Central memory CD4-positive, alpha-beta T cell (primary cell): ENCODE measurements at places on chromosomes 5 and 9.

GRCh38 chr5:134536876-134537275 lies 11.4 kb downstream of the JADE2 start:
- no peak for DNase-seq

DNA sequence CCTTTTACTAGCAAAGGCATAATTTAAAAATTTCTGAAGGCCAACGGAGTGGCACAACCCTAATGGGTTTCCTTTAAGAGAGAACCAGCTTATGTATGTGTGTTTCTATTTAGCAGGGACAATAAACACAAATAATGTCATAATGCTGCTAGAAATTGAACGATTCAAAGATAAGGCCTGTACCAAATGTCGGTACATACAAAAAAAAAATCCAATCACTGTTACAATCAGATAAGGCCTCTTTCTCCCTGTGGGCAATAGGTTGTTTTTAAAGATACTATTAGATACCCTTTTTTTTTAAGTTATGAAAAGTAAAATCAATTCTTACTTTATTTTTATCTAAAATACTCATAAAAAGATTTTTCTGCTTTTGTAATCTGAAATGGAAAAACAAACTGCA lies 821.0 kb downstream of the PRELID2 start:
- DNase-seq: no peak

DNA sequence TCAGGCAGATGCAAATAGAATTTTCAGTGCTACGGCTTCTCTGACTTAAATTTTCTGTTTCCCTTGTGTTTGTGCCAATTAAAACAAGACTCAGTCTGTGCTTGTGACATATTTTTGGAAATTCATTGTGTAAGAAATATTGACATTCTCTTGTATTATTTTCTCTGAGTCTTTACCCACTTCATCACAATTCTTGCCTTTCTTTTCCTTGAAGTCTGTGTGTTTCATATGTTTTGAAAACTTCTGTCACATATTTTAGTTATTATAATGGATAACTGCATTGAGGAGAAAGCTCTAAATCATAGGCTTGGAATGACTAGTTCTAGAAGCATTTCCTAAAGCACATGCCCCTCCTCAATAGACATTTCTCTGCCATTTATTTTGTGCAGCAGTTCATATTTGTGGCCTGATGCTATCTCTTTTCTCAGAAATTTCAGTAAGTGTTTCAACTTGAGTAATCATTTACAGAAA lies 206.6 kb downstream of the PALM2AKAP2 start:
- DNase-seq: no peak

GRCh38 chr9:130940027-130940549 lies 1.0 kb upstream of the FIBCD1 start:
- DNase-seq: no peak

DNA sequence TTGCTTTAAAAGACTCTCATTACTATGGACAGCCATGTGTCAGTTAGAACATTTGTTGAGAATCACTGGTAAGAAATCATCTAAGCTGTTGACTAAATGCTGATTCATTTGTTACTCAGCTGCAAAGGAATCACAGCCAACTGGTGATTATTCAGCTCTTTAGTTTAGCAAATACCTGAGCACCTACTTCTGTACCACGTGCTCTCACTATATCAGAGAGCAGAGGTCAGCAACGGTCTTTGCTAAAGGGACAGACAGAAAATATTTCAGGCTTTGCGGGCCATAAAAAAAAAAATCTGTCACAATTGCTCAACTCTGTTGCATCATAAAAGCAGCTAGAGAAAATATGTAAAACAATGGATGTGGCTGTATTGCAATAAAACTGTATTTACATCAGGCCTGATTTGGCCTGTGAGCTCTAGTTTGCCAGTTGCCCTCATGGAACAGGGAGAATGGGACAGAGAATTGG lies 377.6 kb downstream of the DNAH5 start:
- no peak for DNase-seq

DNA sequence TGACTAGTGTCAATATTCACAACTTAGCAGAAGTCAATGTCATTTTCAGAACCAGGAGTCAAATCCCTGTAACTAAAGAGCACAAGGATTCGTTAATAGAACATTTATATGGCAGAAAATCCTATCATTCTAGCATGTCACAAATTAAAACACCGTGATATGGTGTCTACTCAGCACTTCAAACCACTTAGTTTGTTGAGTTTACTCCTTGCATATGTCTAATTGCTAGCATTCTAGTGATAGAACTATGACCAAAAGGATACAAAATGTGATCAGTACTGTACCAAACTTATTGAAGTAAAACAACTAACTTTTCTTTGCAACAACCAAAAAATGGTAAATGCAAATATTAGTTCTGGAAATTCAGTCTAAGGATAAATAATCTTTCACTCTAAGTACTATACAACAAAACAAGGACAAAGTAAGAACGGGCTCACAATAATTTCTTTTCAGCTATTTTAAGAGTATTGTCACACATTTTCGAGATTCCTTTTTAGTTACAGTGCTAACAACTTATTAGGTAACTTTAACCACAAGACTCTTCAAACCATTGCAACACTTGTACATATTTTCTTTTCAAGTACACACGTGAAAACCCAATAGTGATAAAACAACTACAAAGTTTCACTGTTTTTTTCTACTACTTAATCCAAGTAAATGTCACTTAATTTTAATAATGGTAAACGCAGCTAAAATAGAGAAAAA lies 845.2 kb upstream of the CDH10 start:
- no peak for DNase-seq

GRCh38 chr5:178274781-178275537 lies 42.4 kb upstream of the PHYKPL start:
- DNase-seq: no peak

- DNase-seq: no peak
Observed at GRCh38 chr5:92455011-92455410, 1071.9 kb upstream of the ARRDC3 start.

DNA sequence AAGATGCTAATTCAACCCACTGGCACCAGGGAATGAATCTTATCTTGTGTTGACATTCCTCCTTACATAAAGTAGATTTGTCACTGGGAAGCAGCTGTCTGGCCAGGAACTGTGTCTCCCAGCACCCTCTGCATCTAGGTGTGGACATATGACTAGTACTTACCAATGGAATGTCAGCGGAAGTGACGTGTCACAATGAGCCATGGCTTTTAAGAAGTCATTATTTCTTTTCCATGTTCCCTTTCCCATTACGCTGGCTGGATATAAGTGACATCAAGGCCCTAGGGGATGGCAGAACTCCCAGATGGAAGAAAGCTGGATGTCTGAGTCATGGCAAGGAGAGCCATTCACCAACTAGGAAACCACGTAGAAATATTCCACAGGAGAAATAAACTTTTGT lies 84.7 kb upstream of the MAST4 start:
- no peak for DNase-seq

GRCh38 chr5:128722551-128722950 lies 184.5 kb upstream of the FBN2 start:
- DNase-seq: no peak

- DNase-seq: no peak
Observed at GRCh38 chr5:74182603-74183002, 457.9 kb downstream of the ENC1 start.

GRCh38 chr9:15469406-15469805 lies 41.4 kb downstream of the PSIP1 start:
- no peak for DNase-seq

- DNase-seq: no peak
Observed at GRCh38 chr9:126607731-126608130, 6.0 kb upstream of the LMX1B start.

- DNase-seq: no peak
Observed at GRCh38 chr5:42643360-42643759, 113.3 kb upstream of the CCDC152 start.

- no peak for DNase-seq
Observed at GRCh38 chr5:168327019-168327421, 35.6 kb downstream of the WWC1 start.

GRCh38 chr9:17462869-17463464 lies 115.9 kb upstream of the SH3GL2 start:
- DNase-seq: no peak

DNA sequence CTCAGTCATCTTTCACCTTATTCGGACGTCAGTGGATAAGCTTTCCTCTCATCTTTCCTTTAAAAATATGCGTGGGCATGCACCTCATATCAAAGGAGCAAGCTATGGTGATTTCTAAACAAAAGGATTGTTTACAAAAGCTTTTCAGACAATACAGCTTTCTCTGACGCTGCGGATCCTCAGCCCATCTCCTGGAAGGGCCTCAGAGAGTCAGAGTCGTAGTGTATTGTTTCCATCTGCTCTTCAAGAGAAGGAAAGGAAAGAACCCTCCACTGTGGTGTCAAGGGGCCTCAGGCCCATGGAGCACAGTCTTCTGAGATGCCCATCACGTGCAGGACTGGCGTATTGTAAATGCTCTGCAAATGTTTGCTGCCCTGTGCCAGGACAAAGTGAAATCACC lies 163.4 kb upstream of the MAP1B start:
- DNase-seq: no peak

DNA sequence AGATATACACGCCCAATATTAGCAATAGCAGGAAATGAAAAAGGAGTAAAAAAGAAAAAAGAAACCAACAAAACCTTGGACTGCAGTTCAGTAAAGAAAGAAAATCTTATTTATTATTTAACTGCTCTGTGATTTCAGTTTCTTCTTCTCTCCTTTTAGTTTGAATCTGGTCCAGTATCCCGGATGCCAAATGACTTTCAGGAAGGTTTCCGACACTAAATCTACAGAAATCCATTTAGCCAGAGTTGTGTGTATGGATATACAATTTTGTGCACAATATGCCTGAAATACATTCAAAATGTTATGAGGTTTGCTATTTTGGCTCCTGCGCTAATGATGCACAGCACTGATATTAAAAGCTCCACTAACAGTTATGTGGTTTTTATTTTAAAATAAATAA lies 64.5 kb downstream of the FBXL7 start:
- DNase-seq: no peak

- no peak for DNase-seq
Observed at GRCh38 chr9:38254151-38254550, 138.4 kb upstream of the ALDH1B1 start.

DNA sequence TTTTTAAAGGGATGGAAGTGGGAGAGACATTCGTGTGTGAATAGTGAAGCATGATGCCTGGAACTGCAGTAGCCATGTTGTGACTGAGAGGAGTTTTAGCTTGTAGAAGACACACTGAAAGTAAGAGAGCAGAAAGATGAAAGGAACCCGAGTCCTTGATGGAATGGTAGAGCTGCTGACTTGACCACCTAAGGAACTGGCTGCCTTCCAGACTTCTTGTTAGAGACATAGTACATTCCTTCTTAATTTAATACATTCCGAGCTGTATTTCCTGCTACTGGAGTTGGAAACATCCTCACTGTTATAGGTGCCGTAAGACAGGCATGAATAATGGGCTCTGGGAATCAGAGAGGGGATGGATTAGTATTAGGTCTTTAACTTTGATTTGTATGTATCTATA lies 7.4 kb downstream of the CER1 start:
- DNase-seq: no peak

GRCh38 chr5:132389585-132390286 lies 20.2 kb downstream of the SLC22A5 start:
- DNase-seq: no peak

- DNase-seq: no peak
Observed at GRCh38 chr9:33378121-33378795, 24.1 kb downstream of the AQP7 start.

DNA sequence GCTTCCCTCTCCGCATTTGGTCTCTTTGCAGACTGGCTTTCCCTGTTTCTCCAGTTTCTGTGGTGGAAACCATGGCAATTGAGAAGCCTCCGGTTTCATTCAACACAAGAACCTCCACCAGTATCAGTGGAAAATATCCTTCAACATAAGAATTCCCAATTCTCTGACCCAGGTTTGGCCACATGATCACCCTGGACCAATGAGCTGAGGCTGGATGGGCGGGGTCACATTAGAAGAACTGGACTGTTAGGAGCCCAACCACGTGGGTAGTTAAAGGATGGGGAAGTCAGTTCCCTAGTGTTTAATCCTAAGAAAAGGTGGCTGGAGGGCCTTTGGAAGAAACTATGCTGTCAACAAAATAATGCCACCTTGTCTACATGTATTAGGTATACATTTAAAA lies 336.3 kb downstream of the DMRT2 start:
- DNase-seq: no peak

GRCh38 chr5:138461343-138462125 lies 3.7 kb upstream of the EGR1 start:
- DNase-seq: no peak

- no peak for DNase-seq
Observed at GRCh38 chr5:125197321-125197720, 450.9 kb upstream of the ZNF608 start.

- no peak for DNase-seq
Observed at GRCh38 chr9:94921092-94921471, 194.6 kb downstream of the AOPEP start.

- no peak for DNase-seq
Observed at GRCh38 chr9:119026120-119026519, 343.1 kb downstream of the BRINP1 start.

DNA sequence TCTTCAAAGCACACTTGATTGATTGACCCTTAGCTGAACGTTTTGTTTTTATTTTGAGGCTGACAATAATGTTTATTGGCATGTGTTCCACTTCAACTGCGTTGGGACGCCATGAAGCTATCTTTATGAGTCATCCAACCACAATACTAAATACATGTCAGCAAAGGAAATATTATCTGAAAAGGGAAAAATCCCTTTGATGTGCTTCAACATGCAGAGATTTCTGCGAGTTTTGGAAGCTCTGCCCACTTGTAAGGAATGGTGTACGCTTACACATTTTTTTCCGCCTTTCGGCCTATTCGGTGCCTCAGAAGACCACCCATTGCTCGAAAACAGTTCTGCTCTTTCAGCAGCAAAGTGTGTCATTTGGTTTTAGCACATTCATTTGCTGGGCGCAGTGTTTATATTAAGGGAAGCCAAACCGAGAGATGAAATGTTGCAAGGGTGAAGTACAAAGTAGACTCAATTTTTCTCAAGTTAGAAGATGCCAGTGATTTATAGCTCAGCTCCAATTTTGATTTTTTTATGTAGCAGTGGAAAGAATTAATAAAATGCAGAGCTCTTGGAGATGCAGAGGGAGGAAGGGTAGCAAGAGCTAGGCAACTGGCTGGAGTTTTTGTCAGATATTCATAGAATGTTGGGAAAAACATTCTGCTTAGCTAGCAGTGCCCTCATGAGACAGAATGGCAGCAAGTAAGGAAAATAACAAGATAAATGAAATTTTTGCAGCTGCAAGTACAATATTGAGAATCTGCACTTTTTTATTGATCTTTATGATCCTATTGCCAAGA lies 68.9 kb downstream of the PRDM6 start:
- DNase-seq: no peak

GRCh38 chr5:67033880-67034651 lies 162.5 kb downstream of the CD180 start:
- DNase-seq: no peak

- DNase-seq: no peak
Observed at GRCh38 chr5:167712986-167713585, 578.4 kb upstream of the WWC1 start.
